ENCODE measurements at places on chromosomes 3 and 15.

DNA sequence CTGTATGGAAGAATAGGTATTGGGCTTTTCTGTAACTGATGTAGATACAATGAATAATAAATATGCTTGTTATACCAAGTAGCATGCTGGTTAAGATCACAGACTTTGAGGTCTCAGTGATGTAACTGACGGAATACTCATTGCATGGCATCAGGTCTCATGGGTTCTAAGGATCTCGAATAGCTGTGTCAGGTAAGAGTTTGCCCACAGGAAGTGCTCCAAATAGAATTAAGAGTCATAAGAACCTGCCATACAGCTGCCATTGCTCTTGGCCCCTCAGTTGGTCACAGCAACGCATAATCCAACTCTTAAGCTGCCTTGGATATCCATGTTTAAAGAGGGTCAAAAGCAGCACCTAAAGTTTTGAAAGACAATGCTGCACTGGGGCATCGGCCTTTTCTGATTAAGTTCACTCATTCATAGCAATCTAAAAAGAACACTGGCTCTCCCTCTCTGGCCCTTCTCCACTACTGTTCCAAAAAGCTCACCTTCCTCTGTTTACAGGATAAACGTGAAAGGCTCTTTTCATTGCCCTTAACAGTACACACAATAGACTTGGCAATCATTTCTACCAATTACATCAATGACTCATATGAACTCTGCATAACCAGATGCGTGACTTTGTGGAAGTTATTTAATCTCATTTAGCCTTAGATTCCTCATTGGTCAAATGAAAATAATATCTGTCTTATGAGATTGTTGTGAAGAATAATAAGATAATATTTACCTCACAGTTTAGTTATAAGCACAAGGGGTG is 74.6 kb downstream of the ZBTB20 start:
- no peak for DNase-seq

DNA sequence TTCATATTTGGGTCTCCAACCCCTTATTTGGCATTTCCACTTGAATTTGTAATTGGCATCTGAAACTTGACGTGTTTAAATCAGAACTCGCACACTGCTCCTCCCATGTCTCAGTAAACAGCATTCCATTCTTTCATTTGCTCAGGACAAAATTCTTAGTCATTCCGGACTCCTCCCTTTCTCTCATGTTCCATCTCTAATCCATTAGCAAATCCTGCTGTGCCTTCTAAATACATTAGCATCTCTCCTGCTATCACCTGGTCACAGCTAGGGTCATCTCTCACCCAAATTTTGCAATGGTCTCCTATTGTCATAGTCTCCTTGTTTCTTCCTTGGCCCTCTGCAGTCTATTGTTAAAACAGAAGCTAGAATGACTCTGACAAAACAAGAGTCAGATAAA is 119.9 kb upstream of the CADPS start:
- DNase-seq, result no peak

DNA sequence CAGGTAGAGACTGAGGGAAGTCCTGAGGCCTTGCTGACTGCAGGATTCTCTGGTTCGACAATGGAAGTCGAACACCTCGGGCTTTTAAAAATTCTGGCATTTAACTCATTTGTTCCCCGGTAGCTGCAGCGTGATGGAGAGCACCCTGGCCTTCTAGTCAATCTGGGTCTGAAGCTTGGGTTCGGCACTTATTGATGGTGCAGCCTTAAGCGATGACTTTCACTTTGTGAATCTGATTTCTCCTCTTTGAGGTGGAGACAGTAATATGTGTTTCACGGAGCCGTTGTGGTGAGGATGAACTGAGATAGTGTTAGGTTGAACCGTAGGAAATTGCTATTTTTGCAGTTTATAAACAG is 621 bp upstream of the PARP6 start:
- DNase-seq, result no peak

- no peak for DNase-seq
Measured at GRCh38 chr15:84917452-84917851, 33.0 kb downstream of the SLC28A1 start.

- no peak for DNase-seq
Measured at GRCh38 chr3:58899953-58900298, 149.9 kb downstream of the CFAP20DC start.

DNA sequence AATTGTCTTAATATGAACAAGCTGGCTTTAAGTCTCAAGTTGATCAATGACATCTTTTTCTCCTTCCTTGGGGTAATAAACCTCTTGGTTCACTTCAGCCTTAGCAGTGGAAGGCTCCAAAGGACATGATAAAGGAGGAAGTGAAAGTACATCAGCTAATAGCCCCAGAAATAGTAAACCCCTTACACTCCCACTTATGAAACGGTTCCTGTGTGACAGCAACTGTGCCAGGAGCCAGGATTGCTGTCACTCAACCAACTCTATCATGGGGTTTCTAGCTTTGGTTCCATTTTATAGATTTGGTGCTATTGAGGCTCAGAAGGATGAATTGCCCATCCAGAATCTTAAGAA is 216.7 kb downstream of the ABHD5 start:
- DNase-seq, result no peak

DNA sequence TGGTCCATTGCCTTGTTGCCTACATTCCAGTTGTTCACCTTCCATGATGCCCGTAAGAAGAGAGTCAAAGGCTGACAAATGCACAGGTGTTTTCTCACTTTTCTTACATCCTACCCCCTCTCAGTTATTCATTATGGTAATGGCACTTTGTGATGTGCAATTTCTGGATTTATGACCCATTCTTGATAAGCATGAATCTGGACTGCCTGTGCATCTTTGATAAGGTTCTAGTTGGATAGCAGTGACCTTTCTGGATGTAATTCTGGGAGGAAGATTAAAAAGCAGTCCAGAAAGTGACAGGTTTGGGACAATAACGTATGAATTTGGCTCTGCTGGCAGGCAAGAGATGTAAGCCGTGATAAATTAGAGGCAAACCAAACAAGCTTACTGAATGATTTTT is 101.5 kb downstream of the ROBO2 start:
- DNase-seq, result no peak

GRCh38 chr3:94028093-94028837 is at the start of gene STX19:
STX19 (minus strand) TSS chr3:94028597; CDS start chr3:94015269, 13,328 bp downstream.
- no peak for DNase-seq

GRCh38 chr15:51576911-51577500 is 45.6 kb downstream of the DMXL2 start:
- DNase-seq, result no peak

DNA sequence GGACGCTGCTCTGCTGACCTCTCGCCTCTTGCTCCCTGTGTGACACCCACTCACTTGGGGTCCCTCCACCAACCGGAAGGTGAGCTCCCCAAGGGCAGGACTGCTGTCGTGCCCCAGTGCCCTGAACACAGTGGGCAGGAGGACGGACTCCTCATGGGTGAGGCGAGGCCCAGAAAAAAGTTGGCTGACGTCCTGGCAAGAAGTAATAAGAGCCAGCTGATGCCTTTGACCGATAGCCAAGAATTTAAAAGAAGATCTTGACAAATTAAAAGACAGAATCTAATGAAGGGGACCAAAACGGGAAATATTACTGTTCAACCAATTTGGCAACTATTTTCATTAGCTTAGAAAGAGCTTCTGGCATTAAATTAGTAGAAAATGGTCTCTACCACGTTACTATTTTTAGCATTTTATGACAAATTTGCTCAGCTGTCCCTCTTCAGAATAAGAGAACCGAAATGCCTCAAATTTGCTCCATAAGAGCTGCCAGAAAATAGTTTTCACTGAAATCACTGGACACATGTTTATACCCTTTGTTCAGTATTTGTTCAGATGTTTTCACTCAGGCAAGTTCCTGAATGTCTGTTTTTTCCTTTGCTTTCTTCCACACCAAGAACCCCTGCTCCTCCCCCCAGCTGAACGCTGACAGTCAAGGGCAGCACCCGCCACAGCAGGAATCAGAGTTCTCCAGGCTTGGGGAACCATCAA is 60.5 kb downstream of the XXYLT1 start:
- no peak for DNase-seq

- DNase-seq, result no peak
Measured at GRCh38 chr3:8816106-8816505, 46.7 kb upstream of the OXTR start.

DNA sequence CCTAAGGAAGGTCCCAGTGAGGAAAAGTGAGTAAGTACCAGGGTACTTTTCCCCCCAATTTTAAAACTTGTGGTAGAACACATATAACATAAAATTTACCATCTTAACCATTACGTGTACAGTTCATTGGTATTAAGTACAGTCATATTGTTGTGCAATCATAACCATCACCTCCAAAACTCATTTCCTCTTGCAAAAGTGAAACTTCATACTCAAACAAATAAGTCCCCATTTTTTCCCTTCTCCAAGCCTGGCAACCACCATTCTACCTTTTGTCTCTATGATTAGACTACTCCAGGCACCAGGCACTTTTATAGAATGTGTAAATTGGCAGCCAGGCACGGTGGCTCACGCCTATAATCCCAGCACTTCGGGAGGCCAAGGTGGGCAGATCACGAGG is 12.2 kb downstream of the PRC1 start:
- DNase-seq, result no peak

GRCh38 chr3:71432044-71432975 is 151.2 kb downstream of the FOXP1 start:
- DNase-seq, result no peak

DNA sequence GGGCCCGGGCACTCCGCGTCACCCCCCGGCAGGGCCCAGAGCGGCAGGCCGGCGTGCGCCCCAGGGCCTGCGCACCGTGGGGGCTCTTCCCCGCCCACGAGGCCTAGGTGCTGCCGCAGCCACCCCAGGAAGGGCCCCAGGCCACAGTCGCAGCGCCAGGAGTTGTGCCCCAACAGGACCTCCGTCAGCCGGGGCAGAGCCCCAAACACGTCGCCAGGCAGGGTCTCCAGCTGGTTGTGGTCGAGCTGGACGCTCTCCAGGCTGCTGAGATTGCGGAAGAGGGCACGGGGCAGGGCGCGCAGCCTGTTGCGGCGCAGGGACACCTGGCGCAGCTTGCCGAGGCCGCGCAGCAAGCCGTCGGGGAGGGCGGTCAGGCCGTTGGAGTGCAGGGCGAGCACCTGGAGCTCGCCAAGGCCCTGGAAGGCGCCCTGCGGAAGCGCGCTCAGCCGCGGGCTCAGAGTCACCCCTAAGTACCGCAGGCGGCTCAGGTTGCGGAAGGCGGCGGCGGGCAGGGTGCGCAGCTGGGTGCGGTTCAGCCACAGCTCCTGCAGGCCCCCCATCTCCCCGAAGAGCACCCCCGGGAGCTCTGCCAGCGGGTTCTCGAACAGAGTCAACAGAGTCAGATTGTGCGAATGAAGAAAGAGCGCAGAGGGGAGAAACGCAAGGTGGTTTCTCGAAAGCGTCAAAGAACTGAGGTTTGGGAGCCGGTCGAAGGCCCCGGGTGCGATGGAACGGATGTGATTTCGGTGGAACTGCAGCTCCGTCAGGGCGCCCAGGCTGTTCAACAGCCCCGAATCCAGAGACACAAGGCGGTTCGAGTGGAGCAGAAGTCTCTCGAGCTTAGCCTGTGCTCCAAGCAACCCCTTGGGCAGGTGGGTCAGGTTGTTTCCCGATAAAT is 2.0 kb downstream of the GP5 start:
- peak; percentile 50 for DNase-seq

GRCh38 chr3:99407257-99407656 is 231.1 kb upstream of the COL8A1 start:
- no peak for DNase-seq

- DNase-seq, result no peak
Measured at GRCh38 chr3:25064681-25065080, 363.4 kb upstream of the RARB start.

DNA sequence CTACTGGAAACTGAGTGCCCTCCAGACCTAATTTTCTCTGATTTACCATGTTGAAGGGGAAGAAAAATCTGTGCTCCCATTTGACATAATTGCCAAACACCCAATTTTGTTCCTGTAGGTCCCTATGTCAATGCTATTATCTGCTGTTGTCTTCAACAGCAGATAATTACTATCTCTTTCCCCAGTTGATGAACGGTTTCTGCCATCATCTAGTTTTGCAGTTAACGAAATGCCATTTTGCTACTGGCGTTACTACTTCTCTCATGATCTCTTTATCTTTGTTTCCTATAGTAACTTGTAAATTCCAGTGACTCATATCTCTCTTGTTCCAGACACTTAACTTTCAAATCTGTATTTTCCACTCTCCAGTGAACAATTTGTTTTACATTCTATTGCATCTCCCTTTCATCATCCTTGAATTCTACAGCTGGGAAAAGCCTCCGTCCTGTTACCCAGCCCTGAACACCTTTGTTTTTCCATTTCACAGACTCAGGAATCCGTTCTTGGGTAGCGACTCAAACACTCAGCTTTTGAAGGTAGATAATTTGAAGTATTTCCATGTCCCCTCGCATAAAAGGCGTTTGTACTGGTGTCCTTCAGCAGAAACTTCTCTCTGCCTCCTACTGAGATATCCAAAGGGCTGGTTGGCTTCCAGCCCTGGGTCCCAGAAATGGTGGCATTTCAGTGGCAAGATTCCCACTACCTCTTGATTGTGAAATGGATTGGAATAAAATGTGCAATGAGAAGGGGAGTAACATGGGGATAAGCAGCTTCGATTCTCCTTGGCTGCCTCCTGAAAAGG is 111.7 kb downstream of the FOXB1 start:
- DNase-seq, result no peak

- DNase-seq, result no peak
Measured at GRCh38 chr15:51721199-51721960, 16.1 kb downstream of the LYSMD2 start.

DNA sequence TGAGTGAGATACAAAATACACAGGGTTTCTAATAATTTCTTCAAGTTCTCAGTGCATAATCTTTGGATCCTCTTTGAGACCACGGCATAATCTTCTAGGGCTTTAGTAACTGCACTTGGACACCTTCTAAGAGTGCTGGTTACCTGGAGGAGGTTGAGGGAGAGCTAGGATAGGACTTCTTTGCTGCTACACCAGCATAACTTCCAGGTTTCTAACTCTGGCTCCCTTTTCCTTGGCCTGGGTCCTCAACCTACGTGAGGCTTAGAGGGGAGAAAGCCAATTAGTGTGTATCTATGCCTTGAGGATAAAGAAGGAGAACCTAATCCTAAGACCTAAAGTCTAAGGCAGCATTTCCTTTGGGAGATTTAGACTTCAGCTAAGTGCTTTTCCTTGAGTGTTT is 184.8 kb downstream of the LSAMP start:
- no peak for DNase-seq

DNA sequence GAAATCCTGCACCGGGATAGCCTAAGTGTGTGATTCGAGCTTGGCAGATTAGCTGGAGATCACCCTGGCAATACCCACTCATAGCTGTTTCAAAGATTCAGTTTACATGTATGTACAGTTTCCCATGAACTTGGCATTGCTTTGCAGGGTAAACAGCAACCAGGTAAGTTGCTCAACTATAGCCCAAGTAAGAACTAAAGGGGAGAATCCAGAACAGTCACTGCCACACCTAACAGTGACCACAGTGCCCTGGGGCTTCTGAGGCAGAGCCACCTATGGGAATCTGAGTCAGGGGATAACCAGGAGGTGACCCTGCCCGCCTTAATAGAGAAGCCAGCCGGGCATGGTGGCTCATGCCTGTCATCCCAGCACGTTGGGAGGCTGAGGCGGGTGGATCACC is 15.9 kb downstream of the CDAN1 start:
- DNase-seq, result no peak

Data from stimulated activated CD4-positive, alpha-beta T cell treated with anti-CD3 and anti-CD28 coated beads, Interleukin-2, amount 100 ng/mL, for 24 hours (primary cell).